ENCODE measurements at places on chromosomes 16 and 17.
A peak's percentile ranks its signal among the peaks of the same experiment; 100 is the strongest.

DNA sequence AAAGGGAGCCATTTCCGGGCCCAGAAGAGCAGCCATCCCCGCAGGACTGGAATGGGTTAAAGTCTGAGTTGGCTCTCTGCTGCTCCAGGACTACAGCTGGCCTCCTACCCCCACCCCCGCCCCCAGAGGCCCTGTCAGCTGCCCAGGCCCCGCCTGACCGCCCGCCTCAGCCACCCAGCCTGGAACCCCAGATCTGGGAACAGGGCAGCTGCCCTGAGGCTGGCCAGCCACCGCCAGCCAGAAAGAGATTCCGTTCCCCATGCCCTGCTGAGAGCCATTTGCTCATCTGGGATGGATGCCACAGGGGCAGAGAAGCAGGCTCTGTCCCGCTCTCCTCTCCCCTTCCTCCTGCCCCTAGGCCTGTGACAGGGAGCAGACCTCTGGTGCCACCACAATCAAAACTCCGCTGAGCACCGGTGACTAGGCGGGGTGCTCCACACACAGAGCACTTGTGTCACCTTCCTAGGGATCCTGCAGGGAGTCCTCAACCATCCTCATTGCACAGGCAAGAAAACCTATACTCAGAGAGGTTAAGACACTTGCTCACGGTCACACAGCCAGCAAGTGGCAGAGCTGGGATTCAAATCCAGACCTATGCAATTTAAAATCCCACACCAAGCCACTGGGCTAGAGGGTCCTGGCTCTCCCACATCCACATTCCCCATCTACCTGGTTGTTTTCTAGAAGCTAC is 44.1 kb downstream of the ZNF423 start:
- no peak for DNase-seq

- no peak for DNase-seq
These were observed 1418.8 kb downstream of the CDH11 start for GRCh38 chr16:63702981-63703590.

DNA sequence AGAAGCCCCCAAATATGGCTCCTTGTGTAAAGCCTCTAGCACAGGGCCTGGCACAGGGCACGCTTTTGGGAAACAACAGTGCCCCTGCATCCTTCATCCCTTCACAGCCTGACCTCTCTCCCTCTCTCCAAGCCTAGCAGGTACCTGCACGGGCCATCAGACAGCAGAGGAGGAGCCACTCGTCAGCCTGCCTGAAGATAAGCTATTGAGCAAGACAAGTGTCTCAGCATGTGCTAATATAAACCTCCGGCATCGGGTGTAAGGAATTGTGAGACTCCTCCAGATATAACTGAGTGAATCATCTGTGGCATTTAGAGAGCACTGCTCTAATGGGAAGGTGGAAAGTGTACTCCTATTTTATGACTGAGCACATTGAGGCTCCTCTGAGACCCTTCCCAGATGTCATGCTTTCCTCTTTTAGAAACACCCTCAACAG is 38.3 kb downstream of the TBX4 start:
- no peak for DNase-seq

GRCh38 chr17:28875848-28876550 is 21.2 kb downstream of the ERAL1 start:
- DNase-seq = peak; percentile 52

- no peak for DNase-seq
These were observed 14.7 kb upstream of the CMTR2 start for GRCh38 chr16:71303938-71304337.

- no peak for DNase-seq
These were observed 44.9 kb upstream of the ERN1 start for GRCh38 chr17:64174686-64175456.

DNA sequence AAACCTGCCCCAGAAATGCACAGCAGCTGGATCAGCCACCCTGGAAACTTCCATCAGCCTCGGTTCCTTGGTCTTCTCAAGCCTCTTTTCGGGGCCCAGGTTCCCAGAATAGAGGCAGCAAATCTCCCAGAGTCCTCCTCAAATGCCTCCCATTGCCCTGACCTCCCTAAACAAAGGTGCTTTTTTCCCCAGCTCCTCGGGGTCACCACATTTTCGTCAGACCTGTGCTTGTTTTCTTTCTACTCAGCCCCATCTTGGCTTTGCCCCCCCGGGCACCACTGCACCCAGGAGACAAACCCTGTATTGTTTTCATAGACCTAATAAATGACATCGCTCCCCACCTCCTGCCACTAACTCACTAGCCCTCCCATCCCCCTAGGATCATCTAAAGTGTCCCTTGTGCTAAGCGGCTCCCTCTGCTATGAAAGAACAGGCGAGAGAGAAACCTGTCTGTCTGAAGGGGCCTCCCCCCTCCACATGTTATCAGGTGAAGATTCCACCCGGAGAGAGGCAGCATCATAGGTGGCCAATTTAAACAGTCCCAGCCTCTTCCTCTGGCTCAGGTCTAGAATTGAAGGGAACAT is 451.1 kb downstream of the SOX9 start:
- no peak for DNase-seq

GRCh38 chr17:69854225-69854780 is 220.7 kb upstream of the KCNJ16 start:
- no peak for DNase-seq

GRCh38 chr16:69852815-69853214 is 90.7 kb downstream of the WWP2 start:
- no peak for DNase-seq

- no peak for DNase-seq
These were observed 1.9 kb downstream of the CDH11 start for GRCh38 chr16:65119901-65120401.

DNA sequence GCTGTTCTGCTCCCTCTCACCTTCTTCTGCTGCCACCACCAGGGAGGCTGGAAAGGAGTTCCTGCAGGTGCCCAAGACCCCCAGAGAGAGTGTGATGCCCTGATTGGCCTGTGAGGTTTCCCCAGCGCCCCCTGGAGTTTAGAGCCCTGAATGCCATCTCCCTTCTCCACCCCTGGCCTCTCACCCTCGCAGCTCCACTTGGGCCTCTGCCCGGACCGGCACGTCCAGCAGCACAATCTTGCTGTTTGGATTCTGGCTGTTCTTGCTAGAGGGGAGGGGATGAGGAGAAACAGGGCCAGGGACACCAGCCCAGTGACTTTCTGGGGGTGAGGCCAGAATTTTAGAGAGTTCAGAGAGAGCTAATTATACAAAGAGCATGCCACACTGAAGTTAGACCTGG is 12.5 kb upstream of the FAM171A2 start:
- DNase-seq = peak; percentile 13

DNA sequence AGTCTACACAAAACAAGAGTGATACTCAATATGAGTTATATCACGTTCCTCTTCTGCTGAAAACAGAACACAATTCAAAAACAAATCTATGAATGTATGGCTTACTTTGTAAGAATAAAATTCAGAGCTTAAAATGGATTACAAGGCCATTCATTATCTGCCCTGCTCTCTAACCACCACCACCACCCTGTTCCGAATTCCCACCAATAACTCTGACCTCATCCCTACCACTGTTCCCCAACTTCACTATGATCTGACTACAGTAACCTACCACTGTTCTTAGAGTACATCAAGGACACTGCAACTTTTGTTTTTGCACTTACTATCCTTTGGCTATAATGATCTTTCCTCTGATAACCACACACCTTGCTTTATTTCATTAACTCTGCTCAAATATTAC is 21.3 kb downstream of the FBXL20 start:
- no peak for DNase-seq

DNA sequence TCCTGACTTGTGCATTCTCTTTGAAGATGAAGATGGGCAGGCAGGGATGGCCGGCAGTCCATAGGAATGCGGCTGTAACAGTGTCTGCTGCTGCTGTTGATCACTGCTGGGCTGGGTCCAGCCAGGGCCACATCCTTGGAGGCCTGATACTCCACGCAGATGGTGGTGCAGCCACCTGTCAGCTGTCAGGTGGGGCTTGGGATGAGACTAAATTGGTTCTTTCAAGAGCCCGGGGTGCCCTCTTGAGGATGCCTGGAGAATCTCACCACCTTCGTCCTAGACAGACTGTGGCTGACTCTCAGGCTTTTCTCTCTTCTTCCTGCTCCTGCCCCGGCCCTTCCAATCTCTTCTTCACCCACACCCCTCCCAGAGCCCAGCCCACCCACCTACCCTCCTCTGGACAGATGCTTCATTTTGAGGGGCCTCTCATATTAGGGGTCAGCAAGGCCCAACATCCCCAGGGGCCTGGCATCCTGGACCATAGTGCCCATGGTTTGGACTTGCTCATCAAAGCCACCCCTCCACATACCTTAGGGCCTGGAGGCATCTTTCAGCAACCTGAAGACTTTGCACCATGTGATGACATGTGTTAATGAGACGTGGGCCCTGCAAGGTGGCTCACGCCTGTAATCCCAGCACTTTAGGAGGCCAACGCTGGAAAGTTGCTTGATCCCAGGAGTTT is 19.1 kb downstream of the OSBPL7 start:
- DNase-seq = peak; percentile 63

- no peak for DNase-seq
These were observed 13.9 kb downstream of the C16orf96 start for GRCh38 chr16:4570086-4570485.

GRCh38 chr17:45747911-45748310 is 36.2 kb upstream of the CRHR1 start:
- DNase-seq = no peak

GRCh38 chr17:19763416-19763815 is 15.3 kb upstream of the ALDH3A1 start:
- DNase-seq = no peak

GRCh38 chr17:48571024-48571818 is 6.9 kb downstream of the HOXB4 start:
- DNase-seq = no peak

GRCh38 chr16:79613009-79613408 is 12.5 kb upstream of the MAF start:
- no peak for DNase-seq

DNA sequence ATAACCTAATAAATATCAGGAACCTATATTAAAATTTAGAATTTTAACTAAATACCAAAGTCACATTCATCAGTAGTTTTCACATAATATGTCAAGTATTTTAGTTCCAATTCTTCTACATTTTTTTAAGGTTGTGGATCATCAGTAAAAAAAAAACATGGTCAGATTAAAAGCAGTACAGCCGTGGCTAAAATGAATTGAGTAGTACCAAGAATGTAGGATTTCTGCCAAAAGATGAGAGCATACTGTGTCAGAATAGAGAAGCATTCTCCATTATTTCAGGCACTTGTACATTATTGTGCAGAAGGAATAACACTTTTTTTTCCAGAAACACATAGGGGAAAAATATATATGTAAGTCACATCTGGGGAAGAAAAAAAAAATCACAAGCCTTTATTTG is 1176.1 kb downstream of the CDH11 start:
- DNase-seq = no peak

- DNase-seq = no peak
These were observed at the start of gene UTS2R for GRCh38 chr17:82371333-82372248. TSS of gene UTS2R (plus strand) at chr17:82371765. CDS start at chr17:82374325, 2,560 bp downstream.

GRCh38 chr17:7712111-7712771 is 5.3 kb upstream of the DNAH2 start:
- no peak for DNase-seq

GRCh38 chr16:71201054-71201453 is 29.5 kb downstream of the HYDIN start:
- no peak for DNase-seq

- DNase-seq = no peak
These were observed 47.9 kb downstream of the MAPT start for GRCh38 chr17:45942284-45942683.

- no peak for DNase-seq
These were observed 6.3 kb downstream of the GAN start for GRCh38 chr16:81321039-81321438.

DNA sequence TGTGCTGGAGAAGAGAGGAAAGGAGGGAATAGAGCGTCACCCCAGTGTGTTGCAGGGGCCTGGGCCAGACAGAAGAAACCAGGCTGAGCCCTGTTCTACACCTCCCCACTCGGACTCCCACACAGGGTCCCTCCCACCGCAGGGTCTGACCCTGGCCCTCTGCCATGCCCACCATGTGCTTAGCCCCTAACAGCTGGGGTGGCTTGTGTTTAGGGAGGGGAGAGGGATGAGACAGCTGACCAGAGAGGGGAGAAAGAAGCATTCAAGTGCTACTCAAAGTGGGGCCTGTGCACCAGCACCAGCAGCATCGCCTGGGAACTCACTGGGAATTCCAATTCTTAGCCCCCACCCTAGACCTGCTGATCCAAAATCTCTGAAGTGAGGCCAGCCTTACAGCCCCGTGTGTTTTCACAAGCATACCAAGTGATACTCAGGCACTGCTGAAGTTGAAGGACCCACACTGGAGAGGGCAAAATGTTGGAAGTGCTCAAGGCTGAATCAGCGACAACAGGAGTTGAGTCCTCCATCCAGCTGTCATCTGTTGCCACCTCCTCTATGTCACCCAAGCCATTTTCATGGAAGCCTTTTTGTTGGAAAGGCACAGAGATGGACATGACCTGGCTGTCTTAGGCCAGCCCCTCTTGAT is 47.0 kb downstream of the FZD2 start:
- DNase-seq = no peak
